Nephron progenitor cell (in vitro differentiated cells): ENCODE measurements at places on chromosomes 2 and 18.

- DNase-seq, result no peak
These were observed 72.2 kb downstream of the DSC3 start for GRCh38 chr18:30970196-30970816.

DNA sequence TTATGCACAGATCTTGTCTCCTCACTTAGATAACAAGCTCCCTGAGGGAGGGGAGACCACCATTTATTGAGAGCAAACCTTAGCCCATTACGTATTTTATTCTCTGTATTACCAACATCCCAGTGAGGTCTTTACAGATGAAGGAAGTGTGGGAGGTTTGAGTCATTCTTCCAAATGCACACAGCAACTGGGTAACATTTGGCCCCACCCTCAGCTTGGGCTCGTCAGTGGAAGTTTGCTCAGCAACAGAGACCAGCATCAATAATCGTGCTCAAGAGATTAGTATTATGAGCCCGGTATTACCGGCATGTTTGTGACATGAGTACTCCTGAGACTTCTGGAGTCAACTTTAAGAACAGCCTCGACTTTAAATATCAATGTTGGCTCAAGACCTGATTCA is 168.6 kb downstream of the ETAA1 start:
- DNase-seq, result no peak

DNA sequence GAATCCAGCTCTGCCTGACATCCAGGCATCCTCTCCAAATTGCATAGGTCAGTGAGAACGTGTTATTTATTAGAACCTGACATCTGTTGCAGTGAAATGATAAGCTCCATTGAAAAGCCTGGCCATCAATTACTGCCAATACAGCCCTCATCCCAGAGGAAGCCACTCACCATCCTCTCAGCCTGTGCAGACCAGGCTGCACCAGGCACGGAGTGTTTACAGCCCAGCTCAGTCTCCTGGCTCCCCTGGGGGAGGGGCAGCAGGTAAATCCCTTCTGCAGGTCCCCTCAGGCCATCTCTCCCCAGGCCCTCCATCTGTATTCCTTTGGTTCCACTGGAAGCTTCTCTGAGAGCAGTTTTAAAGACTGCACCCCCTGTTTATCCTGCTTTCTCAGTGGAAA is 82.6 kb upstream of the FOSL2 start:
- DNase-seq, result no peak

- DNase-seq, result peak; percentile 76
These were observed 629.9 kb downstream of the NRXN1 start for GRCh38 chr2:50401772-50402653.

- DNase-seq, result no peak
These were observed 134.9 kb upstream of the NDUFV2 start for GRCh38 chr18:8967573-8967972.

DNA sequence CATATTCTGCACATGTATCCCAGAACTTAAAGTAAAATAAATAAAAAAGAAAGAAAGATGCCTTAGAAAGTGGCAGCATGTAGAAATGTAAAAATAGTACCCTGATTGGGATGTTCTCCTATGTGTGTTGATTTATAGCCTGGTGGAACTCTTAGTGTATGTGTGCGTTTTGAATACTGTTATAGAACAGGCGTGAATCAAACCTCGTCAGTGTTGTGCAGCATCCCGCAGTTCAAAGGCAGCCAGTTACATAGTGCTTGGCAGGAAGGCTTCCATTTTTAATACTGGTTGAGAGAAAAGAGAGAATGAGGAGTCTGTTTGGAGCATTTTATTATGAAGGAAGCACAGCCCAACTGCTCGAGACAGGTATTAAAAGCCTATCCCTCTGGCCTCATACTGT is 49.4 kb downstream of the TANC1 start:
- DNase-seq, result no peak
